Activated gamma-delta T cell treated with Interleukin-2 at 50 U/mL for 16 hours (primary cell): ENCODE measurements at places on chromosomes 4 and X.

GRCh38 chrX:21946925-21947641, 6.6 kb downstream of the SMS start:
- no peak for DNase-seq

GRCh38 chr4:55993994-55994663, 45.4 kb downstream of the CEP135 start:
- DNase-seq = no peak

DNA sequence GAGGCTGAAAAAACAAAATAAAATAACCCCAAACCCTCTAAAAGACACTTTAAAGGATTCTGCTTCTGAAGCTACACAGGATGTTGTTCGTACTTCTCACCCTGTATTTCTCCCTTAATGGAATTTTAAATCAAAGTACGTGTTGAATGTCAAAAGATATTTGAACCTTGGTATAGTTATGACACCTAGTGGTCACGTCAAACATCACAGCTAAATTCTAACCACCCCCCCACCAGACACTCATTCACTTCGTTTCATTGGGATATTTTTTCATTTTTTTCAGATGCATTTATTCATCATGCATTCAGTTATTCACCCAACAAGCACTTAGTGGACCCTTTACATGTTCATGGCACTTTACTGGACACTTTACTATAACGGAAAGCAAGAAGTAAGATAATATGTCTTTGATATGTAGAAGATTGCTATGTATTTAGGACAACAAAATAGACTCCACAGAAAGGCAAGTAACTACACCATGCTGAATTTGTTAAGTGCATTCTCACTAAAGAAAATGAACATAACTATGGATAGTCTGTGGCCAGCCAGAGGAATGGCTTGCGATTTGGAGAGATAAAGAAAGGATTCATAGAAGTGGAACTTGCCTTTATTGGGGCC, 62.5 kb upstream of the GPR174 start:
- DNase-seq = peak; percentile 27

DNA sequence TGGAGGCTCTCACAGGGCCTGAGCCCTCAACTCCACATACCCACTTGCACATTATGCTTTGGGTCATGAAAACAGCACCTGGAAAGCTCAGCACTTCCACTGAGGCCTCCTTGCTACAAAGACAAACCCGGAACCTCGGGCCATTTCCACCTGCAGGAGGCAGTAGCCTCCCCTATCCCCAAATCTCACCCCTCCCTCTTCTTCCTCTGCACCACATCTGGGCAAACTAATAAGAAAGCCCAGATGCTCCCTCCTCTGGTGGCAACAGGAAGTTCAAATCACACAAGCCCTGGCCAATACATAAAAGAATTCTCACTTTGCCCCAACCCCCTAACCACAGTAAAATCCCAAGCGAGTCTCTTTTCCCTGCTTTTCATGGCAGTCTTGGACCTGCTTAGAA, 136.4 kb downstream of the MAPK10 start:
- DNase-seq = no peak

GRCh38 chrX:125681507-125681906, 361.8 kb downstream of the TEX13C start:
- DNase-seq = no peak

- DNase-seq = no peak
These were observed 299.0 kb upstream of the MAGEC2 start for GRCh38 chrX:142503967-142504643.

- DNase-seq = no peak
These were observed 7.4 kb upstream of the RPS6KA3 start for GRCh38 chrX:20274121-20274520.

DNA sequence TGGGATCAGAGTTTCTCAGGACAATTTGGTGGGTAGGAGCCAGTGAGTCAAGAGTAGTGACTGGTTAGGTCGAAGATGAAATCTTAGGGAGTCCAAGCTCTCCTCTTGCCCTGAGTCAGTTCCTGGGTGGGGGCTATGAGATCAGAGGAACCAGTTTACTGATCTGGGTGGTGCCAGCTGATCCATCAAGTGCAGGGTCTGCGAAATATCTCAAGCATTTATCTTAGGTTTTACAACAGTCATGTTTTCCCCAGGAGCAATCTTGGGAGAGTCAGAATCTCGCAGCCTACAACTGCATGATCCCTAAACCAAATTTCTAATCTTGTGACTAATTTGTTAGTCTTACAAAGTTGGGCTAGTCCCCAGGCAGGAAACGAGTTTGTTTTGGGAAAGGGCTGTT, 1833.2 kb upstream of the PCDH7 start:
- DNase-seq = no peak

DNA sequence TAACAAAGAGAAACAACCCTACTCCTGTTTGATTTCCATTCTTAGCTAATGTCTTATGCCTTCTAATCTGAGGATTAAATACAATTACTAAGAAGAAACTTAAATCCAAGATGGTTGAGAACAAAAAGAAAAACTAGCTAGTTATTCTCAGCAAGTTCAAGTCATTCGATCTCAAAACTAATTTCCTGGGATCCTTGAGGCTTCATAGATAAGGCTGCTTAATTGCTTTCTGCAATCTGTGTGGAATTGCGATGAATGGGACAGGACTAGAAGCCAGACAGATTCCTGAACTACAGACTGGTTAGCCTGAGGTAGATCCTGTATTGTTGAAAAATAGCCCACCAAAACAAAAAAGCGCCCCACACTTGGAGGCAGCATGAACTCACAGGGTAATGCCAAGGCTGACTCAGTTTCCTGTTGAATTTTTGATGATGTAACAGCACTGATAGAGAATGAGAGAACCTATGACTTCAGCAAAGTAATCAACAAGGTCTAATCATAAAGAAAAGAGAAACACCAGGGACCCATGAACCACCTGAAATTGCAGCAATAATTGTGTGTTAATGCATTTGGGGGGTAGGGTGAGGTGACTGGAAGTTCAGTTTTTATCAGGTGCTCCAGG, 33.9 kb downstream of the KLHL15 start:
- no peak for DNase-seq

GRCh38 chr4:121070696-121071639, 1.4 kb downstream of the NDNF start:
- DNase-seq = peak; percentile 13

DNA sequence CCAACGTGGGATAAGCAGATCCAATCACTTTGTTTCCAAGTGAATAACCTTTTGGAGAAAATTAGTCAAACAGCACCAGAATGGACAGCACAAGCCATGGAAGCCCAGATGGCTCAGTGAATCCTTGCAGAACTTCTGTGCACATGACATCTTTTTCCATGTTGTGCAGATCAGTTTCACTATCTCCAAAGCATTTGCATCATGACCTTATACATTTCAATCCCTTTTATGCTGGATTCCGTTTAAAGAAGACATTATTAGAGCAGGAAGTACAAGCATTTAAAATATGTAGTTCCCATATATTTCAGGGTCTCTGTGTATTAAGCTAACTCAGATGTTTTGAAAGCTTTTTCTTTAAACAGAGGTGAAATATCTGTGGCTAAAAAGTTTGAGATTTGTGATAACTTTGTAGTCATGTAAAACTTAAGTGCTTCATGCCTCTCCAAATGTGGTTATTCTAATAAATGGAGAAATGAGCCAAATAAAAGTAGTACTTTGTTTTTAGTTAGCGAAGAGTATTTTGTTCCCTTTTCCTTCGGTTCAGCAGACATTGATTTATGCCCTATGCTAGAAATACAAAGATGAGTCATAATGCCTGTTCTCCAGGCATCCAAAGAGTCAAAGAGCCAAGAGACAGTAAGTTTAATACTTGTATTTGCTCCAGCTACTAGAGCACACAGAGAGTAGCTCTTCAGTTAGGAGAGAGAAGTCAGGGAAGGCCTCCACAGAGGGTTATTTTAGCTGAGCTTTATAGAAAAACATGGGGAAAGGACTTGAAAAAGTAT, 39.0 kb downstream of the PLAC8 start:
- no peak for DNase-seq

DNA sequence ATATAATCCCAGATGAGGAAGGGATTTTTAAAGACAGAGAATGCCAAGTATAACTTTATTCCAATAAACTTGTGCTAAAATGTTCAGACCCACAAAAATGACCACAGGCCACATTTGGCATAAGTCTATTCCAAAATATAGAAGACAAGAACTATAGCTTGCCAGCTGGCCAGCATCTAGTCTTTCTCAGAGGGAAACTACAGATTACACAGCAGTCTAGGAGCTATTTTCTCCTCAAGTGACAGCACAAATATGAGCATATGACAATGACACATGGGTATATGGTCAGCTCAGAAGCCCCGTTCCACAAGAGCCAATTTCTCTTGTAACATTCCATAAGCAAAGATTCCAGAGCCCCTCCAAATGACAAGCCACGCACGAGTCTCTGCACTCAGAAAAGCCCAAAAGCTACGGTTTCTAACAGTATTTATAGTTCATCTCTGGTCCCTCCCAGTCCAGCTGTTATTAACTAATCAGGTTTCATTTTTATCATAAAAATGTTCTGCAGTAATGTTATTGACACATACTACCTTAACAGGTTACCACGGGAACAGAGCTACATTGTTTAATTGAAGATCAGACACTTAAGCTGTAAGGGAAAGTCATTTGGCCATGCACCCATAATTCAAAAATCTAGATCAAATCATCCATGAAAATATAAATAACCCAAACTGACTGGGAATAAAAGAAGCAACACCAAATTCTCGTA, 70.3 kb downstream of the RAB28 start:
- no peak for DNase-seq

- no peak for DNase-seq
These were observed 21.2 kb upstream of the SLC25A31 start for GRCh38 chr4:127708985-127709384.

DNA sequence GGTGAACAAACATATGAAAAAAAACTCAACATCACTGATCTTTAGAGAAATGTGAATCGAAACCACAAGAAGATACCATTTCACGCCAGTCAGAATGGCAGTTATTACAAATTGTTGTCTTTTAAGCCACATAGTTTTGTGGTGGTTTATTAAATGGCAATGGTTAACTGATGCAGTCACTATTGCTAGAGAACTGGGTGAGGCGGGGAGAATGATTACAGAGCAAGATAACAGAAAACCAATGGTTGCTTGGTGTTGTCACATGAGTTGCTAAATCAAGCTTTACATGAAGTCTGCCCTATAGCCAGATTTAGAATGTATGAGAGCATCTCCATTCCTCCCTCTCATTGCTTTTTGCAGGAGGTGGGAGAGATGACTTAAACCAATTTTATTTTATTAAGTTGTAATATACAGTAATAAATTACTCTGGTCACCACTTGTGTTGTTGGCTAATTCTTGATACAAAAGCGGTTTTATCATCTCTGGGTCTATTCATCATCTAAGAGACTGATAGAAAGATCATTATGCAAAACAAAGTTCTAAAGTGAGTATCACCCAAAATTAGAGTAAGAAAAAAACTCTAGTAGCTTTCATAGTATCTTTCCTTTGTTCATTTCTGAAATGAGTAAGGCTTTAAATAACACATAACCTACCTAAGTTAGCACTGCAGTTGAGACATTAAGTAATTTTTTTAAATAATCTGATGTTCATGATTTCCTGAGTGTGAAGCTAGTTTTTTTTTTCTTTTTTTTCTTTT, 859.5 kb downstream of the STIM2 start:
- no peak for DNase-seq

DNA sequence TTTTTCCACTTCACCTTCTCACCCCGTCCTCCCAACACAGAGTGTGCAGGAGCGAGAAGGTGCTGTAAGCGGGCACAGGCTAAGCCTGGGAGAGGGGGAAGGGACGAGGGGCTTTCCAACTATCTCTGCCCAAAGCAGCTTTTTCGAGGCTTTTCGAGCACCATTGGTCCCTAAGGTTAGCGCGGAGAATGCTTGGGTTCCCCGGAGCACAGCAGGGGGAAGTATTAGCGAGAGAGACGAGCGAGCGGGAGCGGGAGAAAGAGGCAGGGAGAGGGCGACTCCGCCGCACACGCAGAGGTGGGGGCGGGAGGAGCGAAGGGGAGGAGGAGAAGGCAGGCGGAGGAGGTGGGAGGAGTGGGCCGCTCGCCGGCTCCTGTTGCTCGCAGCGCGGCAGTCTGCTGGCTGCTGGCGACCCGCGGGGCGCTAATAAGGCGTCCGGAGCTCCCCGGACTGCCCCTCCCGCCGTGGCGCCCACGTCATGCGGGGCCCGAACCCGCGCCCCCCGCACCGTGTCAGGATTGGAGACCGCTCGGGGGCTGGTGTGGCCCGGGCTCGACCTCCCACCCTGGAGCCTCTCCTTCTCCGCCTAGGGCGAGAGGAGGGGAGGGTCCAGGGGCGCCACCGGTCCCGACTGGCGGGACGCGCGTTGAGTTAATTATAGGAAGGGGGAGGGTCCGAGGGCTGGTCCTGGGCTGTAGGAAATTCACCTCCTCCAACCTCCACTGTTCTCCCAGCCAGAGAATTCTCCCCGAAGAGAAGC, at the start of gene ADAMTS3:
ADAMTS3 (minus strand) TSS at position 263 of the 760 bp plus-strand sequence. CDS start 459 bp downstream, outside the sequence.
- no peak for DNase-seq

DNA sequence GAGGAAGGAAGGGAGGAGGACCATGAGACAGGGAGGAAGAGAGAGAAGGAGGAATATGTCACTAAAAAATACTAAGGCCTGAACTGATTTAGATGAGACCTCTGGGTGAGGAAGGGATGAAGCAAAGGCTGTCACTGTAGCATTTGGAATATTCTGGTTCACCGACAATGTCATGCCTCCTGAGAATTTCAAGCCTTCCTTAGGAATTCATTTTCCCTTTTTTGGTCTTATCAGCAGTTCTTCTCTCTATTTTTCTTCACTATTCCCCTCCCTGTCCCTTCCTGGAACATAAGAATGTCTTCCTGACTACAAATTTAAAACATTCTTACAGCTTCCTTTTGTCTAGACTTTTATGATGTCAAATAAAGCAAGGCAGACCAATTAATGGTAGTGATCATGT, 527.8 kb downstream of the INPP4B start:
- DNase-seq = no peak

DNA sequence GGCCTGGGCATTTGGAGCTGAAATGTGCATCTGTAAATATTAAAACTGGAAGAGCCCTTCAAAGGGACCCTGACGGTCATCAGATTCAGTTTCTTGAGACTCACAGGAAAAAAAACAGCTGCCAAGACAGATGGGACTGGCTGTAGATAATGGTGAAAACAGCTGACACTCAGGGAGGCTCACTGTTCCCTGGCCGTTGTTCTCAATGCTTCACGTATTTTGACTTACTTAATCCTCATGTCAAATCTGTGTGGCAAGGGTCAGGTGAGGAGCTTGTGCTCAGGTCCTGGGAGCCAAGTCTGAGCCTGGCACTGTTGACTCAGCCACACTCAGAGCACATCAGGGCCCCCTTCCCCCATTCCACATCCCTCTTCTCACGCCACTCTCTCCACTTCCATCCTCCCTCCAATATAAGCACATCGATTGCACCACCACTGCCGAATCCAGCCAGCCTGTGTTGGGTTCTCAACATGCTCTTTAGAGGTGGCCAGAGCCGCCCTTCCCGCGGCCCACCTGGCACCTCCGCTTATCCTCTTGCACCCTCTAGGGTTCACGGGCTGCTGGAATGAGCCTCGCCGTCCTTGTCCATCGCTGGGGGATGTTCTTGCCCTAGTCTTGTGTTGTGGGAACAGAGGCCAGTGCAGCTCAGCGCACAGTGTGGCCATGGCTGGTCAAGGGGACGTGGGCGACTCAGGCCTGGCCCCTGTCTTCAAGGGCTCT, 40.1 kb downstream of the EVC start:
- no peak for DNase-seq

- no peak for DNase-seq
These were observed 393.7 kb upstream of the INTU start for GRCh38 chr4:127238956-127239475.

GRCh38 chr4:17066972-17067371, 168.5 kb upstream of the LDB2 start:
- DNase-seq = no peak

GRCh38 chr4:173159791-173160190, 8.8 kb upstream of the GALNT7 start:
- no peak for DNase-seq
